RKO (cell line): ENCODE measurements at places on chromosomes 5 and 9.

- peak; percentile 5 for DNase-seq
Measured at GRCh38 chr5:89313804-89314588, 431.0 kb upstream of the MEF2C start.

DNA sequence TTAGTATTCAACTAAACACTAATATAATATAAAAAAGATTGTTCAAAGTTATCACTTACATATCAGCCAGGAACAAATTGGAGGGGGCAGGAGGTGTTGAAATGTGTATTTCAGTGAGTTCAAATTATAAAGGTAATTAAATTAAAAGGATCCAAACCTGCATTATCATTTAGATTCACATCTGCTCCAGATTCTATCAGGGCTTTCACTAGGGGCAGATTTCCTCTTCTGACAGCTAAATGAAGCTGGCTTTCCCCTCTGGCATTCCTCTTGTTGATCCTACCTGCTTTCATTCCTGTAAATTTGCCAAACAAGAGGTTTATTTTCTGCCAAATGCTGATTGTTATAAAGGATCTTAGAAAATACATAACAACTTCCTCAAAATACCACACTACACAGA is 86.3 kb upstream of the GCNT4 start:
- DNase-seq, result no peak

- peak; percentile 66 for DNase-seq
Measured at GRCh38 chr9:136399176-136400037, 563 bp downstream of the SNAPC4 start.

DNA sequence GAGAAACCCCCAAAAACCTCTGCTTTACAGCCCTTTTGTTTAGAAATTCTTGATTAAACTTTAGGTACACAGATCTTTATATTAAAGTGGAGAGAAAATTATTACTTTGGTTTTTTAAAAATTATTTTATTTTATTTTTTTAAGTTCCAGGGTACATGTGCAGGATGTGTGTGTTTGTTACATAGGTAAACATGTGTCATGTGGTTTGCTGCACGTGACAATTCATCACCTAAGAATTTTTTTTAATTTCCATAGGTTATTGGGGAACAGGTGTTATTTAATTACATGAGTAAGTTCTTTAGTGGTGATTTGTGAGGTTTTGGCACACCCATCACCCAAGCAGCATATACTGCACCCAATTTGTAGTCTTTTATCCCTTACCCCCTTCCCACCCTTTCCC is 581.7 kb downstream of the CSNK1G3 start:
- DNase-seq, result no peak

- peak; percentile 11 for DNase-seq
Measured at GRCh38 chr5:108028412-108028811, 353.5 kb downstream of the FBXL17 start.
